ENCODE measurements at places on chromosomes 13 and 19.

GRCh38 chr13:97319113-97319720, 97.1 kb downstream of the MBNL2 start:
- DNase-seq = no peak

GRCh38 chr13:28000567-28000966, 12.1 kb upstream of the URAD start:
- DNase-seq = no peak

DNA sequence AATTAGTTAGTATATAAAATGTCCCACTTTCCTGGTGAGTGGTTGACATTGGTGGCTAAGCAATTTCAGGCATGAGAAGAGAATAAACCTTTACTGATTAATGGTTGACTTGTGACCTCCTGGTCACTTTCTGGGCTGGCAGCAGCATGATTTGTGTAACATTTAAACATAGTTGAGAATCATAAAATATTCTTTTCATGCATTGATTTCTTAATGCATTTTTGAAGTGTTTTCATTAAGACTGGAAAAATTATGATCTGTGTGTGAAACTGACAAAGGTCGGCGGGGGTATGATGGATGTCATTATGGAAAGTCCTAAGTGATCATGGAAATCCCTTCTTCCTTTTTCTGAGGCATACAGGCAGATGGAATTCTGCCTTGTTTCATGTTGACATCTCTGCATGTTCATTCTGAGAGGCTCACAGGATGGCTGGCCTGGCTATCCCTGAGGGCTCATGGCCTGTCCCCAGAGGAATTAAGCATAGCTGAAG, 98.7 kb upstream of the RNF113B start:
- no peak for DNase-seq

- peak; percentile 11 for DNase-seq
Measured at GRCh38 chr13:25001476-25002206, 94.3 kb upstream of the PABPC3 start.

DNA sequence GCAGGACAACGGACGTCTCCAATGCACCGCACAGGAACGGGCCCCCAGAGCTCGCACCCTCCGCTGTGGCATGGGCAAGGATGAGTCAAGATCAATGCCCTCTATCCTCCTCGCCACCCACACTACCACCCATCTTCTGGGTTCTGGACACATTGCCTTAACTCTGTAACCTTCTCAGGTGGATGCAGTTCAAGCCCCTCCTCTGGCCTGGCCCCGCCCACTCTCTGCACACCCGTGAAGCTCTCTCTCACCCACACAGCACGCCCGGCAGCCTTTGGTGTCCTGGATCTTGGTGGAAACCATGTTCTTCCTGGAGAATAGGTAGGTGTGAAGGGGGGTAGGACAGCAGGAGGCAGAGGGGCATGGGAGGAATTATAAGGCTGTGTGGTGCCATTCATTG, 20.7 kb downstream of the MAP4K1 start:
- no peak for DNase-seq

Data from amniotic epithelial cell (primary cell).